KBM-7 (cell line): ENCODE measurements at places on chromosomes 7 and 10.
A peak's percentile ranks its signal among the peaks of the same experiment; 100 is the strongest.

DNA sequence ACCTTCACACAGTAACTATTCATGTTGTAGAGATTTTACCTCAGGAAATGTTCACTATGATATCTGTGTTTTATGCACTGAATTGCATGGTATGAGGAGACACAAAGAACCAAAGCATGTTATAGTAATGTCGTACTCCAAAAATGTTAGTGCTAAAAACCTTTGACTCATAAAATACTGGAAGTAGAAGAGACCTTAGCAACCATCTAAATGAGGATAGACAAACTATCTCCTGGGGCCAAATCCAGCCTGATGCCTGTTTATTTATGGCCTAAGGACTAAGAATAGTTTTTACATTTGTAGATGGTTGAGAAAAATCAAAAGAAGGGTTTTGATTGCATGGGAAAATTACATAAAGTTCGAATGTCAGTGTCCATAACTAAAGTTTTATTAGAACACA is 535.1 kb downstream of the INHBA start:
- DNase-seq: no peak

DNA sequence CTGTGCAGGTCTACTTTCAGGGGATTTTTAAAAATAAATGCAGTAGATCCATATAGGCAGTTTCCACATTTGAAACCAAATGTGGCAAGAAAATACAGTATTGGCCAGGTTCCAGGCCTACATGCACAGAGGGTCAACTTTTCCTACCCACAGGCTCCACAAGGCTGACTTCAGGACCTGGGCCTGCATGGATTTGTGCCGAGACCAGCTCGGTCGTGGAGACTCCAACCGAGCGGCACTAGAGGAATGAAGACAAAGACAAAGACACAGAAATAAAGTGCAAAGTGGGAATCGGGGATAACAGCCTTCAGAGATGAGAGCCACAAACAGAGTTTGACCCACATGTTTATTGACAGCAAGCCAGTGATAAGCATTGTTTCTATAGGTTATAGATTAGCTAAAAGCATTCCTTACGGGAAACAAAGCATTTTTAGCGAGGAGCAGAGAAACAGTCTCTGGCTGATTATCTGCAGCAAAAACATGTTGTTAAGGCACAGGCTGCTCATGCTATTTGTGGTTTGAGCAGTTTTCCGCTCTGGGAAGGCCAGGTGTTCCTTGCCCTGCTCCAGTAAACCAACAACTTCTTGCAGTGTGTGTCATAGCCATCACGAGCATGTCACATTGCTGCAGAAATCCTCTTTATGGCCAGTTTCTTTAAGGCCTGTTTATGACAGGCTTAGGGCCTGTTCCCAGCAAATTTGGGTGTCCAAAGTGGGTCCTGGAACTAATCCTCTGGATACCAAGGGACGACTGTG is 52.6 kb downstream of the ZNF37A start:
- DNase-seq: no peak

- no peak for DNase-seq
Observed at GRCh38 chr7:42022791-42023190, 214.2 kb downstream of the GLI3 start.

DNA sequence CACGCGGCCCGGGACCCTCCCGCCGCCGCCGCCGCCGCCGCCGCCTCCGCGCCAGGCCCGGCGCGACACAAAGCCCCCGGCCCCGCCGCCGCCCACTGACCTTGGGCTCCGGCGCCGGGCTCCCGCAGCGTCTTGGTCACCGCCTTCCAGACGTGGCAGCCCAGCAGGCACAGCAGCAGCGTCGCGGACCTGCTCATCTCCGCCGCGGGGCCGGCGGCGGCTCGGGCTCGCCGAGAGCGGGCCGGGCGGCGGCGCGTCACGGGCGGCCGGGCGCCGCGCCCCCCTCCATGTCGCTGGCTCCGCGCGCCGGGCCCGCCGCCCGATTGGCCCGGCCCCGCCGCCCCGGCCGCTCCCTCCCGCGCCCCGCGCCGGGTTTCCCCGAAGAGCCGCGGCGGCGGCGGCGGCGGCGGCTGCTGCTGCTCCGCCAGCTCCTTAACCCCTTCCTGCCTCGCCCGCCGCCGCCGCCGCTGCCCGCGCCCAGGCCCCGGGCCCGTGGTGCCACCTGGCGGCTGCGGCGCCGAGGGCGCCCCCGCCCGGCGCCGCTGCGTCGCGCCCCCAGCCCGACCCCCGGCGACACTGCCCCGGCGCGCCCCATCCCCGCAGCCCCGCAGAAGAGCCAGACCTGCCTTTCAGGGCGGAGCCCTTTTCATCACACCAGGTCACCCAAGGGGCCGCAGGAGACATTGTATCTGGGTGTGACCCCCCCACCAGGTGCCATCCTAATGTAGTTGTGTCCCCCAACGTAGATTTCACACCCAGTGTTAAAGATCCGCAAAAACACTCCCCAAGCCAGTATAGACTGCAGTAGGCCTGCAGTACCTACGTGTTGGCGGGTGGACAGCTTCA is at the start of gene FAM171A1:
Gene FAM171A1 (minus strand): TSS at position 434 of the 846 bp plus-strand sequence. CDS start 237 bp downstream, at position 197.
- DNase-seq: no peak

GRCh38 chr7:3548815-3549214 is 247.8 kb downstream of the SDK1 start:
- DNase-seq: no peak

DNA sequence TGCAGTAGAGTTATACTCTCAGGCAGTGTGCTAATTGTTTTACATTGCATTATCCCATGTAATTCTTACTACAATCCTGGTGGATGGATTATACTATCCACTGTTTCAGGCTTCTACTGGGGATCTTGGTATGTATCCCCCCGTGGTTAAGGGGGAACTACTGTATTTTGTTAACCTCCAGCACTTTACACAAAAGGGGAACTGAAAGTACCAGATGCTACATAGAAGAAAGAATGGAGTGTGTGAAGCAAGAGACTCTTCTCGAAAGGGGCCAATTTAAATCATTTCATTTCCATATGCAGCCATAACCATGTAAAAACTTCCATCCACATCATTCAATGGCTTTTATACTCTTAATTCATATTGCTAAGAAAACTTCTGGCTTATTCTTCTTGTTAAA is 69.4 kb downstream of the C1GALT1 start:
- DNase-seq: peak; percentile 83

- no peak for DNase-seq
Observed at GRCh38 chr10:62326176-62326575, 48.0 kb upstream of the ZNF365 start.

DNA sequence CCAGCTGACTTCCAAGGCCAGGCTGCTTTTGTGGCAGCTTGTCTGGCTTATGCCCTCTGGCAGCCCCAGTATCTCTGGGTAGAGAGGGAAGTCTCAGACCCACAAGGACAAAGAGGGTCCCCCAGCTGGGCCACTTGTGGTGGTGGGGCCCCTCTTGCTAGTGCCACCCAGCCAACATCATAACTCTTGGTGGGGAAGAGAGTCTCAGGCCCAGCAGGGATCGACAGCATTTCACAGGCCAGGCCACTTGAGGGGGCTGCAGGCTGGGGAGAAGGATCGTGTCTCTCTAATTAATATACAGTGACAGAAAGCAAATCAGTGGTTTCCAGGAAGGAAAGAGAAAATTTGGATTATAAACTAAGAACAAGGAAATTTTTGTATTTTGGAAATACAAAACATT is 76.0 kb downstream of the TYW1B start:
- peak; percentile 29 for DNase-seq

DNA sequence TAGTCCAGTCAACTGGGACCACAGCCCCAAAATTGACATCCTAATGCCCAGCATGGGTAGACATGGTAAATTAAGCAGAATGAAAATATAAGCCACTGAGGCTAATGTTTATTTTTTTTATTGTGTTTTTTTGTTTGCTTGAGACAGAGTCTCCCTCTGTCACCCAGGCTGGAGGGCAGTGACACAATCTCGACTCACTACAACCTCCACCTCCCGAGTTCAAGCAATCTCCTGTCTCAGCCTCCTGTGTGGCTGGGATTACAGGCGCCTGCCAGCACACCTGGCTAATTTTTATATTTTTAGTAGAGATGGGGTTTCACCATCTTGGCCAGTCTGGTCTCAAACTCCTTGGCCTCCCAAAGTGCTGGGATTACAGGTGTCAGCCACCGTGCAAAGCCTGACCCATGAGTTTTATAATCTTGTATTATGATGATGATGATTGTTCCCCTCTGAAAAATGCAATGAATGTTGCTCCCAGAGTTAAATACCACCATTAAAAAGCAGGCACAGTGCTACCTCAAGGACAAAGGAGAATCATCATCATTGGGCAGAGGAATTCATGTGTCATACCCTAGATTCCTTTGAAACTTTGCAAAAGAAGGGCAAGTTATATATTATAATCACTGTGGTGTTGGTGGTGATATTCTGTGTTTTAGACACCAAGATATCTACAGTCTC is 228.0 kb downstream of the PARD3 start:
- DNase-seq: no peak

- DNase-seq: no peak
Observed at GRCh38 chr7:126718419-126718818, 534.3 kb downstream of the GRM8 start.

DNA sequence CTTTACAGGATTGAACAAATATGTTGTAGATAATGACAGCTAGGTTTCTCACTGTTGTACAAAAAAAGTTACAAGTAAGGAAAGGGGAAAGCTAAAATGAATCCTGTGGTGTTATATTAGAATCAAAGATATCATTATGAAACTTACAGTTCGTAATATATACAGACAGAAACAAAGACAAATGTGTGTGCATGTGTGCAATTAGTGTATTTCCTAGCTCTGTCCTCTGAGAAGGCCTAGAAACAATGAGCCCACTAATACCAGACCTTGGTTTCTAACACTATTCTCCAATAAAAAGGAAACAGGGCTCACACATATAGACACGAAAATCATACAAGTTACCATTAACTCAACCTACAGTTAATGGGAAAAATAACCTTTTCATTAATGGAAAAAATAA is 8.0 kb downstream of the KDM7A start:
- DNase-seq: no peak

GRCh38 chr7:23547662-23548061 is 15.9 kb upstream of the TRA2A start:
- DNase-seq: no peak

DNA sequence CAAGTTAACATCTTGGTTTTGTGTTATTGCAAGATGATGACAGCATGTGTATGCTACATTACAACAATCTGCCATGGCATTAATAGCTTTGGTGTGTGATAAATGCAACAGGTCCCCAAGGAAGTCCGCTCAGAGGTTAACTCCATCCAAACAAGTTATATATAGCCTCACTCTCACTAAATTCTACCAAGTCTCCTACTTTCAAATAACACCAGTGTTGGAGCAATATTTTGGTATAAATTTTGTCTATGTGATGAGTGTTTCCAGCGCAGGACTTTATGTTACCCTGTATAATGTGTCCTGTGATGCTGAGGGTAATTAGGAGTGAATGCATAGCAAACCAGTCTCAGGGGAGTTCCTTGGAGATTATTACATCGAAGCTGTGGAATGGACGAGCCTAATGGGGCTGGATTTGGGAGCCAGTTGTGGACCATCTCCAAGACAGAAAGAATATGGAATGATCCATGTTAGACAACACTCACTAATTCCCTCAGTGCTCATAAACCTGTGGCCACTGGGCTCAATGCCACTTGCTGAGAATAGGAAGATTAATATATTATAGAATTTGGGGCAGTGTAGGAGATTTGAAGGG is 127.6 kb upstream of the CXCL12 start:
- DNase-seq: no peak

- no peak for DNase-seq
Observed at GRCh38 chr10:69818676-69819239, 17.1 kb downstream of the COL13A1 start.

DNA sequence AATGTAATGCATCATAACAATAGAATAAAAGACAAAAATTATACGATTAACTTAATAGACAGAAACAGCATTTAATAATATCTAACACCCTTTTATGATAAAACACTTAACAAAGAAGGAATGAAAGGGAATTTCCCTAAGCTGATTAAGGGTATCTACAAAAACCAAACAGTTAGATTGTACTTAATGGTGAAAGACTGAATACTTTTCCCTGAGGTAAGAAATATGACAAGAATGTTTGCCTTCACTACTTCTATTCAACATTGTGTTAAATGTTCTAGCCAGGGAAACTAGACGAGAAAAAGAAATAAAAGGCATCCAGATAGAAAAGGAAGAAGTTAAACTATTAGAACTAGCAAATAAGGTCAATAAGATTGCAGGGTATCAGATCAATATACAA is 276.9 kb downstream of the BAMBI start:
- DNase-seq: no peak

- no peak for DNase-seq
Observed at GRCh38 chr7:90551036-90551435, 45.1 kb upstream of the CDK14 start.

DNA sequence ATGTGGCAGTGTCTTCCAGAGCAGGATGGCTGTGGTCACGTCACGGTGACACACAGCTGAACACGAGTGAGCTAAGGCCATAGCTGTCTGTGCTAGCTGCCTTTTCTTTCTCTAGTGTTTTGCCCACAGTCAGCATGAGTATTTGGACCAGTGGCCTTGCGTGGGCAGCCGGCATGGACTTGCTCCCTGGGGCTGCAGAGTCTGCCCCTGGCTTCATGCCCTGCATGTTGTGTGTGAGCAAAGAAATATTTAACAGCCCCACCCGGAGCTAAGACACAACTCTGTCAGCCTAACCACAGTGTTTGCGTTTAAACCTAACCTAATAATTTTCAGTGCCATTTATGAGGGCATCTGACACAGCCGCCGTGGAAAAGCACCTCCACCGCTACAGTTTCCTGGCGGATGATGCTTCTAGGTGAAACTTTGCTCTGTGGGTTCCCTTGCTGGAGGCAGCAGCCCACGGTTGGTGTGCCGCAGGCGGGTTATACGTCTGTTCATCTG is 14.6 kb downstream of the CHST12 start:
- DNase-seq: no peak

DNA sequence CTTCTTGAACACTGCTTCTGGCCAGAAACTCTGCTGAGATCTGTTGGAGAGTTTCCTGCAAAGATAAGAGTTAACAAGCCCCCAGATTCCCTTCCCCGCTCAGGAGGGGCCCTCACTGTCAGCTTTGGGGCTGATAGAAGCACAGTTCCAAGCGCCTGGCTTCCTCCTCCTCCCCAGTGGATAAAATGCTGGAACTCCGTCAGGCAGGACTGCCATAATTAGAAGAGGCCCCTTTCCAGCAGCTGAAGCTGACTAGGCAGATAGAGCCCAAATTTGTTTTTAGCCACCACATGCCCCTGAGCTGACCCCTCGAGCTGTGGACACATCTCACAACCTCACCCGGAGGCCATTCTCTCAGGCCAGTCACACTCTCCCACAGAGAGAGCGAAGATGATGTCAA is 89.4 kb downstream of the TBXAS1 start:
- no peak for DNase-seq

DNA sequence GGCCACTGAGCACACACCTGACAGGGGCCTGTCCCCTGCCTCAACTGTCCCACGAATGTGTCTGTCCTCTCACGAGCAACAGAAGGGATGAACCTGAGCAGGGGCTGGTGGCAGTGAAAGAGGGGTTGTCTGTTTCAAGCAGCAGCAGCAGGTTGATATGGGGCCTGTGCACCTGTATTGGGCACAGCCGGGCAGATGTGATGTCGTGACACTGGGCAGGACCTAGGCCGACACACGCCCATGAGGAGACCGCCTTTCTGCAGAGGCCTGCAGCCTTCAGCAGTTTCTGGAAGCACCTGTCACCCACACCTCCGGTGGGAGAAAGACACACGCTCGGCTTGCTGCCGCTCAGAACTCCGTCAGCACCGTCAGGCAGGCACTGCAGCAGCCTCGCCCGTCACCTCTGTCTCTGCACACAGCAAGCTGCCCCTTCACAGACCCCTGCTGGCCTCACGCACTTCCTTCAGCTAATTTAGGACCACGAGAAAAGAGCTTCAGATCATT is 48.5 kb downstream of the AMZ1 start:
- no peak for DNase-seq

GRCh38 chr10:69446650-69447151 is 4.6 kb upstream of the TSPAN15 start:
- DNase-seq: no peak
